ENCODE measurements at places on chromosomes 2 and 18. TPM values are rescaled to one million over a fixed set of nuclear protein-coding genes. Genes with fewer than 3 reads are reported as not detected.
A peak's percentile ranks its signal among the peaks of the same experiment; 100 is the strongest.

GRCh38 chr2:134206031-134206430 lies 47.8 kb upstream of the MGAT5 start:
- no peaks in the 10 kb centered on the region for H3K36me3 ChIP-seq
- no peak overlapping the region for H3K4me3 ChIP-seq
- no peaks in the 10 kb centered on the region for H3K27me3 ChIP-seq
- peak; percentile 63 for DNase-seq
- H3K27ac ChIP-seq = no peak overlapping the region
- H3K4me1 ChIP-seq = peaks cover 32% of the 10 kb centered on the region

DNA sequence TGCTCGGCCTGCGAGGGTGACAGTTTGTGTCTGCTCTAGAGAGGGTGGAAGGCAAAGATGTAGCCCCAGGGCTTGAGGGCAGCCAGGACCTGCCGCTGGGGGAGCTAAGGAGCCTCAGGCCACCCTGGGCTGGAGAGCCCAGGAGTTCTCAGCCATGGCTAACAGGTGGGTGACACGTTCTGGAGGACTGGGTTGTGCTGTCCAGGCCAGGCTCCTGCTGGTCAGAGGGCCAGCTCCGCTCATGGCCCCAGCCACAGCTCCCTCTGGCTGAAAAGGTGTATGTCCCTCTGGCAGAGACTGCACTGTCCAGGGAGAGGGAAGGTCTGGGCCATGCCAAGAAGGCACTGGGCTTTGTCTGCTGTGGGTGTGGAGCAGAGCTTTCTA lies 19.2 kb downstream of the TMEM185B start:
- H3K4me3 ChIP-seq = no peak overlapping the region
- peaks cover 3% of the 10 kb centered on the region for H3K4me1 ChIP-seq
- H3K27me3 ChIP-seq = no peaks in the 10 kb centered on the region
- no peak overlapping the region for H3K27ac ChIP-seq
- no peak for DNase-seq

DNA sequence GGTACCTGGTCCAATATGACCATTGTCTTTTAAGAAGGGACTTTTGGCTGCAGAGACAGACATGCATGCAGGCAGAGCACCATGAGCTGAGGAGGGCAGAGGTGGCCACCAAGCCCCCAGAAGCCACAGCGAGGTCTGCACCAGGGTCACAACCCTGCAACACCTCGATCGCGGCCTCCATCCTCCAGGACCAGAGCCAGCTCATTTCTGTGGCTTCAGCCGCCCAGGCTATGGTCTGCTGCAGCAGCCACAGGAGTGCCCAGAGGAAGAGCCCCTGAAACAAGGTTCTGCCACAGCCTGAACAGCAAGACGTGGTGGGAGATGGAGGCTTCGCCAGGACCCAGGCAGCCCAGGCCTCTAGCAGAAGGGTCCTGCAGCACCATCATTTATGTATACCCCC lies 53.9 kb downstream of the ANKMY1 start:
- no peak overlapping the region for H3K4me3 ChIP-seq
- no peak for DNase-seq
- H3K36me3 ChIP-seq = no peaks in the 10 kb centered on the region
- H3K4me1 ChIP-seq = no peaks in the 10 kb centered on the region

COL4A4 gene
- total RNA-seq = 0.60 TPM

GCKR gene
- total RNA-seq = not detected
